Stimulated activated CD8-positive, alpha-beta memory T cell treated with anti-CD3 and anti-CD28 coated beads, Interleukin-15, amount 100 ng/mL, for 48 hours (primary cell): ENCODE measurements at places on chromosomes 16 and 17.
A peak's percentile ranks its signal among the peaks of the same experiment; 100 is the strongest.

- no peak for DNase-seq
Measured at GRCh38 chr16:24037335-24037734, 201.6 kb downstream of the PRKCB start.

DNA sequence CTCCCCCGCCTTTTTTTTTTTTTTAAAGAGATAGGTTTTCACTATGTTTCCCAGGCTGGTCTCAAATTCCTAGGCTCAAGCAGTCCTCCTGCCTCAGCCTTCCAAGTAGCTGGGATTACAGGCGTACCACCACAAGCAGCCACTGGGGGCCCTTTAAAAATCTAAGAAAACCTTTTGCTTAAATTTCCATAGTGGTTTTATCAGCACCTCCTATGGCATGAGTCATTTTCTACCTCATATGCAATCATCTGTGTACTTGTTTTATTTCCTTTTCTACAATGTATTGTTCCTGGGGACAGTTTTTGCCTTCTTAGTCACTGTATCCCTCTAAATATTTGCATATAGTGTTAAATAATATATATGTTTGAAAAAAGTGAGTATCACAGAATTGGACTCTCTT, 29.2 kb downstream of the GNA13 start:
- DNase-seq, result peak; percentile 22

GRCh38 chr16:48904333-48904732, 294.4 kb upstream of the N4BP1 start:
- DNase-seq, result no peak

- no peak for DNase-seq
Measured at GRCh38 chr16:75537776-75538175, 1.9 kb upstream of the CHST5 start.

DNA sequence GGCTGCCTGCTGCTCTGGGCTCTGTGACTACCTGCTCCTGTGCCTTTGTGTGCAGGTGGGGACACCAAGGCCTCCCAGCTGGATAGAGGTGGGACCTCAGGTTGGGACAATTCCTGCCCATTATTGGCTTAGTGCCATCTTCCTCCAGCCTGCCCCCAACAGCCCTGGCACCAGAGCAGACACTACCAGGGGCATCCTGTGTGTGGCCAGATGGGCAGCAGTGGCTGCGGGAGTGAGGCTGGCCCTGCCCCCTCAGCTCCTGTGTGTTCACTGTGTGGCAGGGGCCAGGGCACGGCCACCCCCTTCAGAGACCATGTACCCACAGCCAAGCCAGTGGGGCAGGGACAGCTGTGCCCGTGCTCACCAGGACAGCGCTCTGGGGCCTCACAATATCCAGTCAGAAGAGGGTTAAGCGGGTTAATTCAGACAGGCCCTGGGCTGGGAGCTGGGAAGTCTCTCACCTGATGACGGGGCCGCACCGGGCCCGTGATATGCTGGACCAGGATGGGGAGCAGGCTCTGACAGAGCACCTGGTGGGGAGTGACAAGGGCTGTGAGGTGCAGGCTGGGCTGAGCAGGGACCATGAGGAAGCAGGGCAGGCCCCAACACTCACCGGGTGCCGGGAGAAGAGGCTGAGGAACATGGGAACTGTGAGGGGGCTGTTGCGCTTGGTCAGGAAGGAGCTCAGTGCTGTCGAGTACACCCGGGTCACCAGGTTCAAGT, 13.0 kb downstream of the MYBBP1A start:
- DNase-seq, result no peak

DNA sequence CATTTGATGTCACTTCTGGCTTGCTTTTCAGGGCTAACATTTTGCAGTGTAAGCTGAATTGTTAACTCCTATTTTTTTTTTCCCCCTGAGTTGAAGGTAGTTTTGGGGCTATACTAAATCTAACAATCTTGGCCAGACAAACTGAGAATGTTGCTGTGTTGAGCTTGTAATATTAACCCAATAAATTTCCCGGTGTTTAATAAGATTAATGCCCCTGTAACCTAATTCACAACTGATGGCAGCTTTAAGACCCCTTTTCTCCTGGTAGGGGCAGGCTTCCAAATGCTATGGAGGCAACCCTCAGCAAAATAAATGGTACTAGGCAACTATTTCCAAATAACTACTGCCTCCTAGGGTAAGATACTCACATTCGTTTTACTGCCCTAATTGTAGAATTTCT, 549.6 kb upstream of the KIF2B start:
- DNase-seq, result no peak
